ENCODE measurements at places on chromosomes 12 and 14.

DNA sequence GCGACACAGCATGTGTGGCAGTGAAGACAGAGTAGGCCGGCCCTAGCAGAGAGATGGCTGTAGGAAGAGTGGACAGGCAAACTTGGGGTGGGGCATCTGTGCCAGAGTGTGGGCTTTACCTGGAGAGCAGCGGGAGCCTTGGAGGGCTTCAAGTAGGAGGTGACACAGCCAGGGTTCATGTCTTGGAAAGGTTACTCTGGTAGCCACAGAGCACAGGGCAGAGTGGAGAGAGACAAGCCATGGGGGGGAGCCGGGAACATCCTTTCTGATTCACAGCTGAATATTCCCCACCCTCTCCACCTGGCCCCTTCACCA is 53.5 kb upstream of the DIO3 start:
- DNase-seq: no peak

GRCh38 chr12:53098354-53098981 is 1.0 kb downstream of the IGFBP6 start:
- DNase-seq: no peak

DNA sequence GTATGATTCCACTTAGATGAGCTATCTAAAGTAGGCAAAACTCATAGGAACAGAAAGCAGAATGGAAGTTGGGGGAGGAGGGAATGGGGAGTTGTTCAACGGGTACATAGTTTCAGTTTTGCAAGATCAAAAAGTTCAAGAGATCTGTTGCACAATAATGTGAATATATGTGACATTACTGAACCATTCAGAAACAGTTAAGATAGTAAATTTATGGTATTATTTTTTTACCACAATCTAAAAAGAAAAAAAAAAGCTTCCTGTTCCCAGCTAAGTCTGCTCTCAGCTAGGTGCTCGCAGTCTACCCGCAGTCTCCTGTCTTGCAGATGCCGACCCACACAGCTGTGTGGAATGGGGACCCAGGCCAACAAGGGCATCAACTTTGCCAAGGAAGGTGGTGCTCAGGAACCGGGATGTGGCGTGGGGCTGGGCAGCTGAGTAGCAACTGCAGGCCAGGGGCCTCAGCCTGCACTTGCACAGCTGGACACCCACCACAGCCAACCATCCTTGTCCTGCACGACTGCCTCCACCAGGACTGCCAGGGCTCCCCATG is 15.3 kb upstream of the ANO6 start:
- DNase-seq: no peak

DNA sequence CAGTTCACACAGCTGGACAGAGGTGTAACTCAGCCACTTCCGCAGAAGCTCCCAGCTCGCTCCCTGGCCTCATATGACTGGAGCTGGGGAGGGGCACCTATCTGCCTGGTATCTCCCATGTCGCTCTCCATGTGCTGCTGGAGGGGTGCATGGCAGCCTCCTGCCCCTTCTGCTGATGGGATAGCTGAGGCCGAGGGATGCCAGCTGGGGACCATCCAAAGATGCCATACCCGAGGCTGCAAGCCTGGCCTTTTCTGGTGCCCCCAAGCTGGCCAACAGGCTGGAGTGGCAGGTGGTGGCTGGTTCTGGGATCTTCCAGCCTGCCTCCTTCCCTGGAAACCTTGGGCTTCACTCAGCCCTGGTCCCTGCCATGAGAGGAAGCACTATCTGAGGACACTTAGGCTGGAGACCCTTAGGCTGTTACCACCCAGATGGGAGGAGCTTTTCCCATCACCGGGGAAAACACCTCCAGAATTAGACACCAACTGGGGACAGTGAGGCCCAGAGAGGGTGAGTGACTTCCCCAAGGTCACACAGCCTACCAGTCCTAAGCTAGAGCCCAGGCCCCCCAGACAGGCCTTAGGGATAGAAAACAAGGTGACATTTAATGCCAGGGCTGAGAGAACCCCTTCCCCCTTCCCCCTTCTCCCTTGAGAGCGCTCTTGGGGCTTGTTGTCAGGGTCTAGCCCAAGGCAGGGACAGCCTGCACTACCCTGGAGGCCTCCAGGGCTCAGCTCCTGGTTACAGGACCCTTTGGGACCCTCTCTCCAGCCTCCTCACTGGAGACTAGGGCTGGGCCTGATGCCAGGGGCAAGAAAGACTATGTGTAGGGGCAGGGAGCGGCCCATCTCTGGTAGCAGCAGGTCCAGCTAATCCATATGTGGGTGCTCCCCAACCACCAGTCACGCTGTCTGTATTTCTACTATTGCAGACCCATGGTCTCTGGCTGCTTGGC is 7.1 kb downstream of the DTX1 start:
- DNase-seq: no peak

GRCh38 chr12:83008703-83009102 is 322.0 kb downstream of the TMTC2 start:
- DNase-seq: no peak

DNA sequence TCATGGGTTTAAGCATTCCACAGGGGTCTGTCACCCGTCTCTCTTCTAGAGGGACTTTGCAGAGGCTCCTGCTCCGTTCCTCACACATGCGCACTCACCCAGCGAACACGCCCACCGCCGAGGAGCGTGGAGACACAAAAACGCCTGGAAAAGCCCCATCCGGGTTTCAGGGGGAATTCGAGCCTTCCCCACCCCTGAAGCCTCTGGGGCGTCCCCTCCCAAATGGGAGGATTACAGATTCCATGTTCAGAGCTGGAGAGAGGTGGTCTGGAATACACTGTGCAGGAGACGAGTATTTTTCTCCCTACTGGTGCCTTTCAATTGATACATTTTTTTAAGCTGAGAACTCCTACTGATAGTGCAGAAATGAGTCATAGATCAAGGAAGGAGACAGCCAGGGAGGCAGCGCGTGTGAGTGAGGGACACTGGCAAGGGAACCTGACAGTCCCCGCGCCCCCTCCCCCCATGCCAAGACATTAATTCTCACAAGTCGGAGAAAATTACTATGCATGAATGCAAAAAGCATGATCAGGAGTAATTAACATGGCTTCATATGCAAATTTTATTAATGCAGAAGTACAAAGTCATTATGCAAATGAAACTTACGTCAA is 36.9 kb downstream of the BCL11B start:
- peak; percentile 42 for DNase-seq

DNA sequence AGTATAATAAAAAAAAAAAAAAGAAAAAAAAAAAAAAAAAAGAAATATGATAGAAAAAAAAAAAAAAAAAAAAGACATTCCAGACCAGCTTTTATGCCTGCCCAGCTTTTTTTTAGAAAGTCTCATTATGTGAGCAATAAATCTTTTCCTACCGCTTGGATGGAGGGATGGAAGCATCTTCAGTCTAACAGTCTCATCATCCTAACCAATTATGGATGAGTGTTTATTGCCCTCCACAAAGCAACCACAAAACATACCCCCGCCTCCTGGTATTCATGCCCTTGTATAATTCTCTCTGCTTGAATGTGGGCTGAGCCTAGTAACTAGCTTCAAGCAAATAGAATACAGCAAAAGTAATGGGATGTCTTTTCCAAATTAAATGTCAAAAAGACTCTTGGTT is 33.7 kb upstream of the ADAMTS20 start:
- no peak for DNase-seq

- DNase-seq: no peak
Measured at GRCh38 chr12:57225680-57226210, 3.8 kb upstream of the SHMT2 start.

DNA sequence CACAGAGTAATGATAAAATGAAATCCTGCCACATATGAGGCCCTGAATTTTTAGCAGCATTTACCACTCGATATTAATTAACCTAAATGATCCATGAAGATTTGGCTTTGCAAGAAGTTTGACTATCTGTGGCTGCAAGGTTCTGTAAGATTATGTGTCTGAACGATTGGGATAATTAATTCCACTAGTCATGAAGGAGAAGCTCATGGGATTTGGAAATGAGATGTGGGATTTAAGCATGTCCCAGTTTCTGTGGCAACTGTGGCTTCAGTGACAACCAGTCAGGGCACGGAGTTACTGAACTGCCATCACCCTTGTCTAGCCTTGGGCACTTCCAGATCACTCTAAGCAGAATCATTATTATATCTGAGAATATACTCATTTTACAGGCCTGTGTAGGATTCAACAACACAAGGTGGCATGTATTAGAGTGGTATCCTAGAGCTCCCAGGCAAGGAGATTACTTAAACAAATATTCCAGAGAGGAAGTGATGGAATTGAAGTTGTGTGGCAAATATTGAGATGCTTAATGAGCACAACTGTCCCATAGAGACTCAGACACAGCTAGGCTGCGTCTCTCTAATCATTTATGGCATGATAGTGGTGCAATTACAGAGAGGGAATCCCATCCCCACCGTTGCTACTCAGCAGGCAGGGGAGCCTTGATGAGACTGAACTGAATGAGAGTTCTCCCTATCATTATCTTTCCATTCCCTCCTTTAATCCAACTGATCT is 205.0 kb upstream of the KRR1 start:
- DNase-seq: no peak

DNA sequence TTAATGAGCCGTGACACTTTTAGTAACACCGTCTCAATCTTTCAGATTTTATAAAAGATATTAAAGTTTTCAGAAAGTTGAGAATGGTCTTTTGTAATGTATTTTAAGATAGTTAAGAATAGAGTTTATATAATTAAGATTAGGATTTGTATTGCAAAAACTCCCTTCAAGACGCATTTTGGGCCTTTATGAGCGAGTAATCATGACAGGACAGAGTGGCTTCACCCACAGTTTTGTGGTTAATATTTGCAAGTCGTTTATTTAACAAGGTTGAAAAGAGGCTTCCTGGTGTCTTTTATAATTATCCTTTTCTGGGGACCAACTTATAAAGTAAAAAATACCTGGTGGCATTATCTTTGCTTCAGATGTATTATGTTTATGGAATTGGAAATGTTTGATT is 44.0 kb downstream of the TRAF3 start:
- no peak for DNase-seq

- DNase-seq: no peak
Measured at GRCh38 chr12:7369274-7369729, 65.4 kb downstream of the ACSM4 start.

GRCh38 chr12:124030008-124030407 is 57.0 kb downstream of the ZNF664 start:
- no peak for DNase-seq

DNA sequence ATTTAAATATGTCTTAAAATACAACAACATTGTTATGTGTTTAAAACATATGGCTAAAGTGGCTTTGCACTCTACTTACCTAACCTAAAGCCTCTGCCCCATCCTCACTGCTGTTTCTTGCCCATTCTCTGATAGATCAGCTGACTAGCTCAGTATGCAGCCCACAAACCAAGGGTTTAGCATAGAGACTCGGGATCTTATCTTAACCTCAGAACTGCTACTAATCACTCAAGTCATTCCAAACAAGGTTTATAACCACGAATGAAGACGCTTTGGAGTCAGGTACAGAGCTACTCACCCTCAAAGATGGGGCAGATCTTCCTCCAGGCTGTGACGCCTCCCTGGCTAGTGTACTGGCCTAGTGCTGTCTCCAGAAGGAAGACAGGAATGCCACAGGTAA is 19.3 kb downstream of the SLC6A13 start:
- DNase-seq: no peak

GRCh38 chr14:103057372-103058163 is at the start of gene CDC42BPB:
Gene CDC42BPB (minus strand): TSS chr14:103057549. CDS start chr14:103057173, 376 bp downstream.
- no peak for DNase-seq

- no peak for DNase-seq
Measured at GRCh38 chr14:74660863-74661262, 48.8 kb upstream of the LTBP2 start.

- no peak for DNase-seq
Measured at GRCh38 chr12:21539797-21540196, 13.7 kb downstream of the SPX start.

DNA sequence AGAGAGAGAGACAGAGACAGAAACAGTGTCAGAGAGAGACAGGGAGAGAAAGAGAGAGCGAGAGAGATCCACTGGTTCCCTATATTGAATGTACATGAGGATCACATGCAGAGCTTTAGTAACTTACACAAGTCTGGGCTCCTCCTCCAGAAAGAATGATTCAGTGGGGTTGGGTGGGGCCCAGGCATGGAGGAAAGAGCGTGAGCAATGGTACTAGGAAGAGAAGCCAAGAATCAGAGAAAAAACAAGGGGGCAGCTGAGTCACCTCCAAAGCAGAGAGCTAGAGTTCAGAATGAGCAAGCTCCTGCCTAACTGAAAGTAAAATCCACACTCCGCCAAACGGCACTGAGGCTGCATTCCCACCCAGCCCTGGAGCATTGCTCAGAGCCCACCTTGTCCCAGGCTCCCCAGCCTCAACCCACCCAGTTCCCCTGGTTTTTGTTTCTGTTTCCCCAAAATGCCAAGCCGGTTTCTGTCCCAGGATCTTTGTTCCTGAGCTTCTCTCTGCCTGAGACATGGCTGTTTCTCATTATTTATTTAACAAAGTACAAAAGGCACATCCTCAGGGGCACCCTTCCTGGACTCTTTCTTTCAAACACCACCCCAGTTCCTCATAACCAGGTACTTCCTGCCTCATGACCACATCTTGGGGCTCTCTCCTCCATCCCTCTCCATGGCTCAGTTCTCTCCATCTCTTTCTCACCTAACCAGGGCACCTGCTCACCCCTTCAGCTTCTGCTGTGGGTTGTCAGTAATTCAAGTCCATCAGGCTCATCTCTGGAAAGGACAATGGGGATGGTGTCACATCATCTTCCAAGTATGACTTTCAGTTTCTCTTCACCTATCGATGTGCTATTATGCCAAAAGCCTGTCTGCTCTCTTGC is 670.3 kb upstream of the TBX3 start:
- DNase-seq: no peak

DNA sequence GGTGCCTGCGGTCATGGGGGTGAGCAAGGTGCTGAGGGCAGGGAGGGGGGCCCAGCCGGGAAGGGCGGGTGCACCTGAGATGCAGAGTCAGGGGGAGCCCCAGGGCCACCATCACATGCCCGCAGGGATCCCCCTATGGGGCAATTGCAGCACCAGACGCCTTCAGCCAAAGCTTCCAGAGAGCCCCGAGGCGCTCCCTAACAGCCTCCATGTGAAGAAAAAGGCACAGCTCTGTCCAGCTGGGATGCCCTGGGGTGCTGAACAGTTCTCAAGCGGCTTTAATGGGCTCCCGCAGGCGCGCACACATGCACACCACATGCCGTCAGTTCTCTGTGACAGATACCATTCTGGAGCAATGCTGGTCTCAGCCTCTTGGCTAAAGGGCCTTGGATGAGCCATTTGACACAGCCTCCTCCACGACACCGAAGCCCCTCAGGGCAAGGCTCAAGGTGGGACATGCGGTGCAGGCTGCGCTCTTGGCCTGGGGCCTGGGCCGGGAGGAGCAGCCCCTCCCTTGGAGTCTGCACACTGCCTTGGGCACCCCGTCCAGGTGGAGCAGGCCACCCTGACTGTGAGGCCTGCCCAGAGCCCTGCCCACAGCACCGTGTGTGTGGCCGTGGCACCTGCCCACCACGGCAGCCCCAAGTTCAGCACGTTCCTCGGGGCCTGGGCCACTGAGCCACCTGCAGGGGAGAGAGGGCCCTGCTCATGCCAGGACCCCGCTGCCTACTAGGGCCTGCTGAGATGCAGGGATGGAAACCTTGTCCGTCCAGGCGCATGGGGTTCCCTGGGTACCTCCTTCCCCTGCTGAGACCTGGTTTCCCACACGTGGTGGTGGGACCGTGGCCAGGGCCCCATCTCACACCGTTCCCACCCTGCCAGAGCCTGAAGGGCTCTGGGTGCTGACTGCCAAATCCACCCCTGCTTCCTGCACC is 7.7 kb downstream of the XRCC3 start:
- no peak for DNase-seq

GRCh38 chr12:75868501-75868900 is 163.1 kb downstream of the PHLDA1 start:
- DNase-seq: no peak

All from stimulated activated CD8-positive, alpha-beta memory T cell treated with anti-CD3 and anti-CD28 coated beads, Interleukin-4, amount 100 ng/mL, for 4 hours (primary cell).